ENCODE measurements at places on chromosomes 2 and 18.

DNA sequence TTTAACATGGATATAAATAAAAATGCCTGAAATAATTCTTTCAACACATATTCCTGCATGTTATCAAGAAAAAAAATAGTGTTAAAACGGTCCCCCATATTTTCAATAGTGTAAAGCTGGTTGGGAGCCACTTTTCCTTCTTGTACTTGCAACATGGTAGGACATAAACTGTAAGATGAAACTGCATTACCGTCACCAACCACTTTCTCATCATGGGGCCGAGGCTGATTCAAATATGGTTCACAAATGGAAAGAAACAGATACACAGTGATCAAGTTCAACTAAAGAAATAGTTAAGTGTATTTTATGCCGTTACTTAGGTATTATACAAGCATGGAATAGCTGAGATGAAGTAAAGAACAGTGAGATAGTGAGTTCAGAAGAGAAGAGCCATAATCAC lies 360.7 kb downstream of the ZEB2 start:
- no peak for DNase-seq

GRCh38 chr2:32812316-32812715 lies 134.4 kb upstream of the LTBP1 start:
- DNase-seq = no peak

DNA sequence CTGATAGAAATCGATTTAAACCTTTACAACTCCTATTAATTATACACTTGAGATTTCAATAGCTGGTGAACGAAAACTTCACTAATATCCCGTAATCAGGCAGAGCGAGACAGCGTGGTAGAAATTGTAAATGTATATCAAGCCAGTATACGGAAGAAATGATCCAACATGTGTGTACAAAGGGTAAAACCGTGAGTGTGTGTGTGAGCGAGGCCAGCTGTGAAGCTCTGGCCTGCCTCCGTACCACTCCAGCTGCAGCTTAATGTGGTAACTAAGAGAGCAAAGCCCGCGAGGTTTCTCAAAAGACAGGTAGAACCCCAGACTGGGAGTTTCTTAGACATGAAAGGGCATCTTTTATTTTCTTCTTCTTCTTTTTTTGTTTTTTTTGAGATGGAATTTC lies 52.3 kb upstream of the ZNF516 start:
- no peak for DNase-seq

- peak; percentile 77 for DNase-seq
These were observed 72.0 kb upstream of the ZCCHC2 start for GRCh38 chr18:62450546-62451410.

GRCh38 chr2:238924796-238925195 lies 76.9 kb downstream of the TWIST2 start:
- no peak for DNase-seq

DNA sequence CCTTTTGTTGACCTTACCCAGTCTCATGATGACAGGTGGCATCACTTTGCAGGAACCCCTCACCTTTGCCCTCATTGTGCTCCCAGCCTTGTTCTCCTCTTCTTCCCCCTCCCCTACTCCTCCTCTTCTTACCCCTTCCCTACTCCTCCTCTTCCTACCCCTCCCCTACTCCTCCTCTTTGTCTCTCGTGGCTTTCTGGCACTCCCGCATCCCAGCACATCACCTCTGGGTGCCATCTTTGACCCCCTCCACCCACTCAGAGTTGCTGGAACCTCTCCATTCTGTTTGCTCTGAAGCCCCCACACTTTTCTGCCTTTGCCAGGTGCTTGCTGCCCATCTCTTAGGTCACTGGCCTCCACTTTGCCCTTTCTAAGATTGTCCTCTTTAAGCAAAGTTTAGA lies 17.1 kb downstream of the UBE2F start:
- DNase-seq = no peak

DNA sequence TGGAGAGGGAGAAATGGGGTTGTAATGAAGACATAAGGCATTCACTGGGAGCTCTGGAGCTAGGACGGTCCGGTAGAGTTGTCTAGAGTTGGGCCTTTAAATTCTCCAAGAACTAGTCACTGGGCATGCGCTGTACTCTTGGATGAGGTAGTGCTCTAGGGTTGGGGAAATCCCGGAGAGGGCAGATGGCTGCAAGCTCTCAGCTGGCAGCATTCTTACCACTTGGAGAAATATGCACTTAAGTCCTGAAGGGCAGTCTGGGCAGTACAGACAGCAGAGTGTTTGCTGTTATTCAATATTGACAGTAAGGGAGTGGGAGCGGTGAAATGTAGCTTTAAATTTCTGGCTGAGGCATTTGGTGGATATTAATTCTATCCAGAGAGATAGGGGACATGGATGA lies 214.6 kb downstream of the RDH14 start:
- no peak for DNase-seq

- no peak for DNase-seq
These were observed 312.7 kb upstream of the CYRIA start for GRCh38 chr2:16978301-16978700.

Data from thoracic aorta (tissue), 2 donors.